Hematopoietic multipotent progenitor cell treated with erythropoietin and hydrocortisone succinate and interleukin-3 and kit ligand, for 8 days (in vitro differentiated cells): ENCODE measurements at places on chromosomes 16 and 17.

DNA sequence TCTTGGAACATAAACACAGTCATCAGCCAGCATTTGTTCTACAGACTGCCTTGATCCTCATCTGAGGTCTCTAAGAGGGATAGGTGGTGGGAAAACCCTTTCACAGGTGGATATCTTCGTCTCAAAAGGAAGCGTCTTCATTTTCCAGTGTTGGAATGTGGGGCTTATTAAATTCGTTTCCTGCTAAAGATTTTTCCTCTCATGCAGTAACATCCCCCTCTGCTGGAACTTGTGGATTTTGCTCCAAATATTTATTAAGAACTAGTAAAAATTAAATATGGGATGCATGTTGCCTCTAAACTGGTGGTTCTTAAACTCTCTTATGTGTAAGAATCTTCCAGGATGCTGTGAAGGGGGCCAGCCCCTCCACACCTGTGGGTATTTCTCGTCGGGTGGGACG lies 20.1 kb upstream of the MLYCD start:
- DNase-seq = peak; percentile 47

DNA sequence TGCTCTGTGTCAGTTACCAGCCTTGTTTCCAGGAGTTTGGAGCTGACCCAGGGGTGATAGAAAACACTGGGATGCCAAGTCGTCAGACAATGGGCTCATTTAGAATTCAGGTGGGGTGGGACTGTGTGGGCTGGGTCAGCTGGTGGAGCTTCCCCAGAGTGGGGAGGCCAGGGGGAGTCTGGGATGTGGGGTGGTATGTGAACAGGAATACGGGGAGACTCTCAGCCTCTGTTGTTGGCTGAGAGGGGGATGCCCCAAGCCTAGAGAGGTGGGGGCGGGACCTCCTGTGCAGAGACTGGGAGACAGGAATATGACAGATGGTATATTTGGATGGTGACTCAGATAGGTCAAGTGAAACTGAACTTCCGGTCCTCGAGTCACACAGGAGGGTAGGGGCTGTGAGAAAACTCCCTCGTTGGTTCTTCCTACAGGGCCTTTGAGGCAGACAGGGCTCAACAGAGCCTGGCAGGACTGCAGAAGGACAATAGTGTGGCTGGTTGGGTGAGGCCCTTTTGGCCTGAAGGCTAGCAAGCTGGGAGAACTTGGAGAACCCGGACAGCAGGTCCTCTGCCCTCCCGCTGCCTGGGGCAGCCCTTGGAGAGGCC lies 23.7 kb downstream of the CDH1 start:
- DNase-seq = no peak

- no peak for DNase-seq
These were observed 5.5 kb downstream of the CCL17 start for GRCh38 chr16:57409870-57410587.

GRCh38 chr16:19677402-19677801 lies 40.6 kb downstream of the KNOP1 start:
- DNase-seq = no peak

- DNase-seq = no peak
These were observed 272.3 kb downstream of the HS3ST3A1 start for GRCh38 chr17:13329421-13329820.

- DNase-seq = no peak
These were observed 17.5 kb upstream of the MLKL start for GRCh38 chr16:74718140-74718539.

GRCh38 chr17:73841431-73842060 lies 197.3 kb upstream of the SDK2 start:
- no peak for DNase-seq

DNA sequence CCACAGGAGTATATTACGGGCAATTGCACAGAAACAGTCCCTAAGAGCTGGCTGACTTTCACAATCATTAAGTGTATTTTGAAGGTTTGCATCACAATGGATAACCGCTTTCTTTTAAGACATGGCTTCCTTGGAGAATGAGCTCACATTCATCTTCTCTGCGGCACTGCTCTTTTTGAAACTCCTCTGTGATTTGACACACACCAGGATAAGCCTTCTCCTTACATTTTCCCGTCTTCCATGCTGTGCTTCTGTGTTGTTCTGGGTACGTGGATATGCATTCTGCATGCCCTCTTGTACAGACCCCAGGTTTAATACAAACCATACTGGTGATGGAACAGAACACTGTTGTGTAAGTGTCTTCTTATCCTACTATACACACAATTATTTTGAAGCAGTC lies 89.5 kb upstream of the METRNL start:
- no peak for DNase-seq

DNA sequence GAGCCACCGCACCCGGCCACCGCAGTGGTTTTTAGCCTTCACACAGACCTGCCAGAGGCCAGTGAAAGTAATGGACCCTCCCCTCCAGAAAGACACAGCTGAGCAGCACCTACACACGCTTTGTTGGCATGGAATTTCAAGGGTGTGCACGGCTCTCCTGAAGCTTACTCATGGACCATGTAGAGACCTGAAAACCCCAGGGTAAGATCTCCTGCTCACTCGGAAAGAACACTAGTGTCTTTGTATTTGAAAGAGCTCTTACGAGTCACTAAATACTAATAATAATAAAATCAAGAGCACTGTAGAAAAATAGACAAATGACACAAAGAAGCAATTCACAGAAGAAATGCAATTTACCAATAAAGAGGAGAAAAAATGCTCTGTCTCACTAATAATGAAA lies 20.0 kb downstream of the SLC43A2 start:
- DNase-seq = no peak

GRCh38 chr17:70629902-70630301 lies 460.6 kb downstream of the KCNJ2 start:
- DNase-seq = peak; percentile 4

DNA sequence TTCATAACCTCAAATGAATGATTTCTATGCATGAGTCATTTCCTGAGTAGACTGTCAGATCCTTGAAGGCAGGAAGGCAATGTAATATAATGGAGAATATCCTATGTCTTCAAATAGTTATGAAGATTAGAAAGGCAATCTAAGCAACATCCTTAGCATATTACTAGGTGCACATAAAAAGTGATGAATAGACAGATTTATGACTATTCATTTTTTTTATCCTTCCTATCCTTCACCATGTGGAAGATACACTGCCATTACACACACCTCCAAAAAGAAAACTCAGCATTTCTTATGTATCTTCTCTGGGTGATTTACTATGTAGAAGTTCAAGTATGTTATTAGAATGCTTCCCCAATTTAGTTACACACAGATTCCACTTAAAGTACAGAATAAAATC lies 126.4 kb upstream of the MAF start:
- DNase-seq = no peak

DNA sequence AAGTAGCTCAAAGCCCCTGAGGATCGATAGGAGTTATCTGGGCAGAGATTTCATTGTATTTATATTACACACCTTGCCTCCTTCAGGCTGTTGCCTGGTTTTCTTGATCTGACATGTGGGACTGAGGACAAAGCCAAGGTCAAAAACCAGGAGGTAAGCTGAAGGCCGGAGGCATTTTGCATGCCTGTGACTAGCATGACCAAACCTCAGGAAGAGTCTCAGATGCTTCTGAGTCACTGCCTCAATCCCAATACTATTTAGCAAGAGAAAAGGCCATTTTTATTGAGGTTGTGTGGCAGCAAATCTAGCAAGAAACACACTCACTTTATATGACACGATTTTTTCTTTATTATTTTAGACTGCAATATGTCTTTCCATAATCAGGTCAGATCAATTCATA lies 968.1 kb downstream of the CDH11 start:
- no peak for DNase-seq

DNA sequence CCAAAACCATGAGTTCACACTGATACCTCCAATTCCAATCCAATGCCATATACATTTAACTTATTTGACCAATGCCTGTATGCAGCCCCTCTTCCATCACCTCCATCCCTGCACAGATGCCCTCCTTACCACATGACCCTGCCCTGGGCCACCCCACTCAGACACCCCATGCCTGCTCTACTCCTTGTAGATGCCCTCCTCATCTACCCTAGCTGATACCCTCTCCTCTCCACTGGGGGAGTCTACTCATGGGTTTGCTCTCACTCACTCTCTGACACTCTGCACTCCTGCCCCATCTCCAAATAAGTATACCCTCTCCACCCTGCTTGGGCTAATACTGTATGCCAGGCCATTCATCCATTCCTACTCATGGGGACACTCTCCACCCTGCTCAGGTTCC lies 16.0 kb upstream of the CMTM4 start:
- DNase-seq = no peak

DNA sequence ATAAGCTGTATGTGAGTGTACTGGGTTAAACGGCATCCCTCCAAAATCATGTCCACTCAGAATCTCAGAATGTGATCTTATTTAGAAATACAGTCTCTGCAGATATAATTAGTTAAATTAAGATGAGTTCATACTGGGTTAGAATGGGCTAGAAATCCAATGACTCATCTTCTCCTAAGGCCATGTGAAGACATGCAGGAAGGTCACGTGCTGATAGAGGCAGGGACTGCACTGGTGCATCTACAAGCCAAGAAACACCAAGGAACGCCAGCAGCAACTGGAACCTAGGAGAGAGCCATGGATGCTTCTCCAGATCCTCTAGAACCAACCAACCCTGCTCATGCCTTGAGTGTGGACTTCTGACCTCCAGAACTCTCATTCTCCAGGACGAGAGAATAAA lies 241.0 kb downstream of the XYLT1 start:
- DNase-seq = no peak

DNA sequence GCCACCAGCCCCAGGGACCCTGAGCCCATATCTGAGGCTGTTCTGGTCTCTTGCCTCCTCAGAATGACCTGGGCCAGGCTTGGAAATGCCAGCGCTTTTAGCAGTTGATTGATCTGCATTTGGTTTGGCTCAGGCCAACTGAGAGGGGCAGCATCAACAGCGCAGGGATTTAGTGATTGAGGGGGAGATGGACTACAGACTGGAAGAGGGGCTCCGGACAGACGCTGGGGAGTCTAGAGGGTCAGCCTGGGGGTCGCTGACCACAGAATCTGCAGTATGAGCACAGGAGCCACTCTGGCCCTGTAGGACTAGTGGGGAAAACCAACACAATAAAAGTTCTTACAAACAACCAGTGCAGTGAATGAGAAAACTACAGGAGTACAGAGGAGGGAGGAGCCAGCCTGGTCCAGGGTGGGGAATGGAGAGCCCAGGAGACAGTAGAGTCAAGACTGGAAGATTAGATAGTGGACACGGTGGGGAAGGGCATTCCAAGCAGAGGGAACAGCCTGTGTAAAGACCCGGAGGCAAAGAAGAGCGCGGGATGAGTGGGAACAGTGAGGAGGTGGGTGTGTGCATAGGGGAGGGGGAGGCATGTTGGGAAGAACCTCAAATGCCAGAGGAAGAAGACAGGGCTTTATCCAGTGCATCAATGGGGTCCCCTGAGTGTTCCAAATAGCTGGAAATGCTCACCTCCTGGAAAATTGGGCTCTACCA lies 128.9 kb downstream of the MRM1 start:
- DNase-seq = no peak

DNA sequence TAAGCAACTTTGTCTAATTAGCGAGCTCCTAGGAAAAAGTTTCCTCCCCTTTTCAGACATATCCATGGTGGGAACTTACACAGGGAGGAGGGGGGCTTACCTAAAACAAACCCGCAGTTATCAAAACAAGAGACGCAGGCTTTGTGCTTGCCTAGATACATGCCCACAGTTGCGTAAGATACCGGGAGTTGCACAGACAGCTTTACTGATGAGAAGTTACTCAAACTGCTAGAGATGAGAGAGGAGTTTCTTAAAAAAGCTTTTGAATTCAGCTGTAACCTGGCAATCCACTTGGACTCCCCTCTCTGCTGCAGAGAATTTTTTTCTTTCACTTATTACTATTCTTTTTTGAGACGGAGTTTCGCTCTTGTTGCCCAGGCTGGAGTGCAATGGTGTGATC lies 6.8 kb upstream of the ZP2 start:
- no peak for DNase-seq

- DNase-seq = no peak
These were observed 69.9 kb downstream of the IRX5 start for GRCh38 chr16:55000595-55000994.

DNA sequence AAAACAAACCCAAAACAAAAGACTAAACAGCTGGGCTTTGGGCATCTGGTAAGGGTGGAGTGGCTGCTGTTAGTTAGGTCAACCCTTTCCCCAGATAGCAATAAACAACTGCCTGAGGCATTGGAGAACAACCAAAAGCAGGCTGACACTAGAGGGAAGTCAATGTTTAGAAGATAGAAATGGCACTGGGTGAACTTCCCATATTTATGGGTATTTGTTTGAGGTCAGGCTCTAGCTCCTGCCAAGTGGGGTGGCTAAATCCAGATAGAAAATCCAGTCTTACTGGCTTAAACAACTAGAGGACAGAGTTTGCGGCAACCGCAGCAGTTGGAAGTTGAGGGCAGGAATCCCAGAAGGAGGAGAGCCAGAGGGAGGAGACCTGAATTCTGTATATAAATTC lies 79.4 kb downstream of the SDK2 start:
- DNase-seq = no peak

DNA sequence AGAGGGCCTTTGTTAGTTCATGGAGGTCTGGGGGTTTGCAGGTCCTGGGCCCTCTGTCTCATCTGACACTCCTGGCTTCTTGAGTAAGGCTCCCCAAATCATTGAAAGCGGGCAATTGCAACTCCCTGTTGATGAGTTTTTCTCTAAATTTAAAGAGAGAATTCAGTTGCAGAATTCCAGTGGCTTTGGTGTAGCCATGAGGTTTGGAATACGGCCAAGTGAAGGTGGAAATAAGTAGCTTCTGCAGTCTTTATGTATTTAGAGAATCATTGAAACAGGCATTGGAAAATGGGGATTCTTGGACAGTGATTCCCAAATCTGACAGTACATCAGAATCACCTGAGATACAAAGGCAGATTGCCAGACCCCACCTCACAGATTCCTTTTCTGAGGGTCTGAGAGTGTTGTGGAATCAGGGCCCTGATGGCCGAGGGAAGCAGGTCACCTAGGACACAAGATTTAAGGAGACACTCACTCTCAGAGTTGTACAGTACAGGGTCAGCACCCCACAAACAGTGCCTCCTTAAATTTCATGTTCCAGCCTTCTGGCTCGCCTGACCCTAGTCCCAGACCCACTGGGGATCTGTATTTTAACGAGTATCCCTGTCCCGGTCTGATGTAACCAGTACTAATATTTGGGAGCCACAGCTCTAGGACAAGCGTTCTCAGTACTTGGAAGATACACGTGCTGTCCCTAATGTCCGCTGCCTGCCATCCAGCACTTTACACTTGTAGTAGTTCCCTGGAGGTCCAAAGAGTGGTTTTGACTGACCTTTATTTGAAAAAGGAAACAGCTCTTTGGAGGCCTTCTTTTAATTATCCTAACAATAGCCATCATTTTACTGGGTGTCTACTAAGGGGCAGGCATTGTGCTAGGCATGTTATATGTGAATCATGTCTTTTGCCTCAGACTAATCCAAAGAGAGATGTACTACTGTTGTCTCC lies 37.8 kb downstream of the YPEL2 start:
- DNase-seq = no peak

GRCh38 chr16:17389384-17389783 lies 81.4 kb downstream of the XYLT1 start:
- no peak for DNase-seq

GRCh38 chr16:17078931-17079631 lies 391.7 kb downstream of the XYLT1 start:
- no peak for DNase-seq
